ENCODE measurements at places on chromosomes 12 and 14.

DNA sequence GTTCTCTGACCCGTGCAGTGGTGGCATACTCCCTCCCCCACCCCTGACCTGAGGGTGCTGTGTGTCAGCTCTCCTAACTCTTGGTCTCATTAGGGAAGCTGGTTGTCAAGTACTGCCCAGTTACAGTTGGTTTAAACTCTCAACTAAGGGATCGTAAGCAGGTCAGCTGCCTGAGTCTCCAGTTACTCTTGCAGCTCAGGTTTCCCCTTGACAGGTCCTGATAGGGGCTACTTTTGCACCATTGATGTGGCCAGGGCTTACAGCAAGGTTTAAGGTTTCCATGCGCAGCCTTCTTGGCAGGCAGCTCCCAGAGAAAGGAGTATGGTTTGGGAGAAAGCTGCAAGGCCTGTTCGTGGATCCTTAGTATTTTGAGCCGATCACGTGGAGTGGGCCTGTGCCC is 74.5 kb downstream of the ETV6 start:
- DNase-seq, result no peak

GRCh38 chr14:104676694-104677511 is 12.5 kb upstream of the INF2 start:
- no peak for DNase-seq

GRCh38 chr12:104376650-104377513 is 73.3 kb downstream of the EID3 start:
- DNase-seq, result no peak

DNA sequence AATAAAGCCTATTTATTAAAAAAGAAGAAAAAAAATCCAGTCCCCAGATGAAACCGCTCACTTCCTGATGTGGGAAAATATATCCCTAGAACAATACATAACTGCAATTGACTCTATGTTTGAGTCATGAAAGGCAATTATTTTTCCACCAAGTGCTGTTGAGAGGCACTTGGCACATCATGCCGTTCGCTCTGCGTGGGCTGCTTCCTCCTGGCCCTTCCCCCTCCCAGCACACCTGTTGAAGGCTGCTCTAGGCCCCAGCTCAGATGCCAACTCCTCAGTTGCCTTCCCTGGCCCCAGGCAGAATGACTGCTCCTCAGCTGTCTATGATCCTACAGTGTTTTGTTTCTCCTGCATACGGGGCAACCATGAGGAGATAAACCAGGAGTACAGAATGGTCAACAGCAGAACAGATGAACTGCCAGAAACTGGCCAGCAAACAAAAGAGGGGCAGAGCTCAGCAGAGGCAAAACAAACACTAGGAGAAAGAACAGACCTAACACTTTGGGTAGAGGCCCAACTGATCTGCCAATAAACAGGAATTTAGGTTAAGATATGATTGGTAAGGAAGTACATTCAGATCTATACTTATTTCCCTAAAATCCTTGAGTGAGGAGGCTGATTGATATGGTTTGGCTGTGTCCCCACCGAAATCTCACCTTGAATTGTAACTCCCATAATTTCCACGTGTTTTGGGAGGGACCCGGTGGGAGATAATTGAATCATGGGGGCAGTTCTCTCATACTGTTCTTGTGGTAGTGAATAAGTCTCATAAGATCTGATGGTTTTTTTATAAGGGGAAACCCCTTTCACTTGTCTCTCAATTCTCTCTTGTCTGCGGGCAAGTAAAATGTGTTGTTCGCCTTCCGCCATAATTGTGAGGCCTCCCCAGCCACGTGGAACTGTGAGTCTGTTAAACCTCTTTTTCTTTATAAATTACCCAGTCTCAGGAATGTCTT is 58.6 kb downstream of the SLC38A1 start:
- DNase-seq, result peak; percentile 80

DNA sequence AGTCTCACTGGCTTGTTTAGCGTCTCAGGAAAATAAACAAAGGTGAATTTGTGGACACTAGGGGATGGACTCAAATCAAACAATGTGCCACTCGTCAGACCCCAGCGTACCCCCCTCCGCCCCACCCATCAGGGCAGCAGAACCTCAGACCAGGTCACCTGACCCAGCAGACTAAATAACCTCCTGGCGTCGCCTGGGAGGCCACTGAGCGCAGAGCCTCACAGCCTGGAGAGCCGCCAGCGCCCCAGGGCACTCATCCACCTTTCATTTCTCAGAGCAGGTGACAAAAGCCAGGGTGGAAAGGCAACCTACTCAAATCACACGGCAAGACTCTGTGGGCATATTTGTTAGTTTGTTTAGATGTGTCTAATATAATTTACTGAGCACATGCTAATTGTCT is 100.9 kb downstream of the DICER1 start:
- no peak for DNase-seq

All from NCI-H2081 treated with DMSO at 0.1 percent for 48 hours (cell line).